CD14-positive monocyte (primary cell): ENCODE measurements at places on chromosomes 11 and 22.
A peak's percentile ranks its signal among the peaks of the same experiment; 100 is the strongest.

- DNase-seq: no peak
These were observed 28.1 kb upstream of the OLFML1 start for GRCh38 chr11:7457211-7457610.

DNA sequence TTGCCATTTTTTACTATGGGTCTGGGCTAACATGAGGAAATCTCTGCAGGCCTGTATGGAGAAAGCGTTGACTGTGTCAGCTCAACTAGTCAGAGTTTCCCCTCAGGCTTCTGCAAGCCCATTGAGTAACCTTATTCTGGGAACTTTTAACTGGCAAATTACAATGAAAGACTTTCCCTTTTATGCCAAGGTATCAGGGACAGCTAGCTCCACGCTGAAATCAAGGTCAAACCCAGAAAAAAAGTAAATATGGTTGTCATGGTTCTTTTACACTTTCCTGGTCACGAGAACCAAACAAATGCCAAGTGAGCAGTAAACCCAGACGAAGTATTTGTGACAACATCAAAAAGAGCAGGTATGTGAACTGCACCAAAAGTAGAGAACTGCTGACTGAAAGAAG lies 13.8 kb downstream of the OSBP start:
- no peak for DNase-seq

- no peak for DNase-seq
These were observed 69.6 kb upstream of the SHISAL1 start for GRCh38 chr22:44382116-44383038.

DNA sequence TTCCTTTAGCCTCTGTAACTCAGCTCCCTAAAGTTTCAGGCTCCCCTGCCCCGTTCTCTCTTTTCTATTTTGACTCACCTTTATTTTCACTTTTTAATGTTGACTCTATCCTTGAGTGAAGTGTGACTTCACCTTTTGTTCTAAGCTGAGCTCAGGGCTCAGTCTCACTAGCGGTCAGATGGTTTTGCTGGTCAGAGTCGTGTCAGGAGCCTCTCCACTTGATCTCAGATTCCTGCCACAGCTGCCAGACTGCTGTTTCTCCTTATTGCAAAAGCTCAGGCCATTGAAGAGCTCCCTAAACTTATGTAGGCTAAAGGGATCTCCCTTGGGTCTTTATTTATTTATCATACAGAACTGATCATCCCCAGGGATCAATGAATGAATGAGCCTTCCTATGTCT lies 13.7 kb upstream of the POU2AF2 start:
- no peak for DNase-seq

DNA sequence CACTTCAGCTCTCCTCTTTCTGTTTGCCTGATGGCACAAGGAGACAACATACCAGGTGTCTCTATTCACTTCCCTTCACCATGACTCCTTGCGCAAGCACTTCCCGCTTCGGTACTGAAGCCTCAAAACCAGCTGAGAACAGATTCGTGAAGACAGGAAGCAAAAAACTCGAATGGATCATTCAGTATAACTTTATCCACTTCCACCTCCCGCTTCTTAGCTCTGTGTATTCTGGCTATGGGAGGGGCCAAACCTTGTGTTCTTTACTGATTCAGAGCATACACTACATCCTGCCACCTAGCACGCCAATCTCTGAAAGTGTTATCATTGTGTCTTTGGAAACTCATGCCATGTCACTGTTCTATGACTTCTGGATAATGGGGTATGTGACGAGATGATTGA lies 62.2 kb upstream of the ADA2 start:
- DNase-seq: peak; percentile 50

- DNase-seq: no peak
These were observed 2.6 kb downstream of the ZBED5 start for GRCh38 chr11:10855295-10855694.

GRCh38 chr11:24773322-24773721 lies 276.5 kb downstream of the LUZP2 start:
- no peak for DNase-seq

GRCh38 chr22:19764636-19765476 lies 4.3 kb downstream of the TBX1 start:
- DNase-seq: no peak

DNA sequence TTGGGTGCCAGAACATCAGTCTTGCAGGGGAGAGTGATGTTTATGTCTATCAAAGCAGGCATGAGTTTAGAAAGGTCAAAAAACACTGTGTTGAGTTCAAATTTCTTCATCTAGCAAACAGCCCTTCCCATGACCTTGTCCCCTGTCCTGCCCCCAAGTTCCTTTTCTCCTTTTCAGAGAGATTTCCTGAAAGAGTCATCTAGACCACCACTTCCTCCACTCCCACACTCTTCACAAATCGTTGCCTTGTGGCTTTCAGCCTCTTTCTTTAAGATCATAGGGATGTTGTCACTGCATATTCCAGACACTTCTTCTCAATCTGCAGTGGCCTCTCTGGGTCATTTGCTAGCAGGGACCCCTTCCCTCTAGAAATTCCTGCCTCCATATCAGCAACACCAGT lies 290.5 kb downstream of the TENM4 start:
- DNase-seq: no peak

DNA sequence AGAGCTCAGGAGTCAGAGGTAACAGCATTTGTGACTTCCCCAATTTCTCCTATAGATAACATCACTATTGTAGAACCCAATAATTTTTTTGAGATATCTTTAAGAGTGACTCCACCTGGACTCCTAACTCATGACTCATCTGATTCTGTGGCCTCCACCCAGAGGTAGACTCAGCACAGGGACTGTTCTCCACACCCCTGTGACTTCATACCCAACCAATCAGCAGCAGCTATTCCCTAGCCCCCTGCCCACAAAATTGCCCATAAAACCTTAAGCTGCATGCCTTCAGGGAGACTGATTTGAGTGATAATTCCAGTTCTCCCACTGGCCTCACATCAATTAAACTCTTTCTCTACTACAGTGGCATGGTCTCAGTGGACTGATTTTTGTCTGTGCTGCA lies 475.4 kb upstream of the FAT3 start:
- no peak for DNase-seq

DNA sequence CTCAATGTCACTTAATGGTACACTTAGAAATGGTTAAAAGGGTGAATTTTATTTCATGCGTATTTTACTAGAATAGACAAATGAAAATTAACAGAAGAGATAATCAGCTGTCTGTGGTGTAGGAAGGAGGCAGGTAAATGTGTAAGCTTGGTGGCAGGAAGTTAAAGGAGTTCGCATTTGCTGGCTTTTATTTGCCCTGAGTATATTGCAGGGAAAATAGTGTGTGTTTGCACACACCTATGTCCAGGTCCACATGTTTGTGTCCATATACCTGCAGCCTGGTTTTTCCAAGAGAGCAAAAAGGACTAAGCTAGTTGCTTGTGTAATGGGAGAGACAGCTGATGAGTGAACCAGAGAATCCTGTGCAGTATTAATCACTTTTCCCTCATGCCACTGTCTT lies 16.0 kb downstream of the NTM start:
- no peak for DNase-seq

DNA sequence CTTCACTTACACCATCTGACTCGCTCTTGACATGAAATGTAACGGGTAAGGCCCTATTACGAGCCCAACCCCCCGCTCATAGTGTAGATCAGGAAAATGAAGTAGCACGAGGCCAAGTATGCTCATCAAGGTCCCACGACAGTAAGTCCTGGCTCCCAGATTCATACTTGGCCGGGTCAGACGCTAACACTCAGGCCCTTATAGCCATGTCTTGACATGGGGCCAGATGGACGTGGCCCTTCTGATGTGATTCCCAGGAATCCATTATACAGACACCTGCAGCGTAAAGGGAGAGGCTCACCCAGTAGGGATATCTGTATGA lies 175.1 kb downstream of the CEP164 start:
- no peak for DNase-seq

DNA sequence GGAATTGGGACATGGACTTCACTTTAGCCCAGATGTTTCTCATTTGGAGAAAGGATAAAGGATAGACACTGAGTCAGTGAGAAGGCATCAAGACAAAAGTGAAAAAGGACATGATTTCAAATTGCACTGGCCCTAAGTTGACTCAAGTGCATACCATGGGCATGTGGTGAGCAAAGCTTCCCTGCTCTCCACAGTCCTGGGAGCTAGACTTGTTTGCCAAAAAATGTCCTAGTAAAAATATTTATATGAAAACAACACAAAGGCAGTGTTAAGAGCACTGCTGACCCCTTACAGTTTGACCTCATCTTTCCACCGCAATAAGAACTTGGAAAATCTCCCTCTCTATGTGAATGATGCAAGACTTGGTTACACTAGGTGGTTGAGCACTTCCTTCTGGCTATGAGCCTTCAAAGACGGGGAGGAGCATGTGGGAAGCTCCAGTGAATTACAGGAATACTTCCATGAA lies 46.5 kb upstream of the FIBIN start:
- DNase-seq: no peak

DNA sequence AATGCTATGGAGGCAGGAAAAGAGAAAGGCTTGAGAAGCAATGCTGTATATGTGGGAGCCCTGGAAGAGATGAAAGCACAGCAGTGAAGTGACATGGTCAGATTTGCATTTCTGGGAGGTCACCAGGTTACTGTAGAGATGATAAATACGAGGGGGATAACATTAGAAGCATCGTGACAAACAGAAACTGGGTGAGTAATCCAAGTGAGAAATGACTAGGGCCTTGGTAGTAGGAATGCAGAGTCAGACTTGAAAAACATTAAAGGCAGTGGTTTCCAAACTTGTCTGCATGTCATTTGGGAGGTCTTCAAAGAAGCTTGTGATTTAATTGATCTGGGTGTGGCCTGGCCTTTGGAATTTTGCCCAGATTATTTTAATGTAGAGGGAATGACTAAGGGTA lies 43.9 kb downstream of the CCDC34 start:
- no peak for DNase-seq
